ENCODE measurements at places on chromosomes 4 and X.

GRCh38 chr4:8322794-8323704, 53.5 kb downstream of the HTRA3 start:
- DNase-seq = no peak

GRCh38 chr4:33187035-33187434, 2466.9 kb downstream of the PCDH7 start:
- no peak for DNase-seq

GRCh38 chr4:149727663-149728062, 88.0 kb downstream of the IQCM start:
- DNase-seq = no peak

GRCh38 chr4:83013420-83013867, 2.8 kb upstream of the LIN54 start:
- DNase-seq = no peak

- no peak for DNase-seq
These were observed 300.6 kb upstream of the SPANXN1 start for GRCh38 chrX:144946666-144947065.

GRCh38 chrX:123049071-123049625, 134.9 kb upstream of the GRIA3 start:
- DNase-seq = no peak

DNA sequence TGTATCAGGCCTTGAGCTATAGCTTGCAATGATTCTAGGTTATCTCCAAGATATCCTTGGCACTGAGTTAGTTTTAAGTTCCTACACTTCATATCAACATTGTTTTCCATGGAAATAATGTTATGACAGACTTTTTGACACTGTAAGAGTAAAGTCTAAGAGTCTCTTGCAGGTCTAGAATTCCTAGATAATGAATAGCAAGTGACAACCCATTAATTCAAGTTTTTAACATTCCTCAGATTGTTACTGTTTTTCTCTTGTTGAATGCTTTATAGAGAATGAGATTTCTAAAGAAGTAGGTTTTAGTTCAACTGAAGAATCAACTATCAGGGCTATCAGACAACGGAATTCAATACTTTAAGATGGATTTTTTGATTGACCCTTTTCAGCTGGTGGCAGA, 276.1 kb downstream of the PPP3CA start:
- DNase-seq = no peak

DNA sequence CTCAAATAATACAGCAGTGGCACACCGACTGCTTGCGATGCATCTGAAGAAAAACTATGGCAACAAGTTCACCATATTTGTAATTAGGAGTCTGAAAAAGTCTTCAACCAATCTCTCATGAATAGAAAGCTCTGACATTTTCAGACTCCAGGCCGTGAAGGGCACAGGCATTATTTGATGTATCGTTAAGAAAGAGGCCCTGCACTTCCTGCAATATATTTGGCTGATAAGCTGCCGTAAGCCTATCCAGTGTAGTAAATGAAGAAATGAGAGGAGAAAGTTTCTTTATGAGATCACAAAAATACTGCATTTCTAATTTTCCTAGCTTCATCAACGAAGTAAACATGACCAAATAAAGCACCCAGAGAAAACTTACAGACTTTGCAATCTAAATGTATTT, 613.8 kb upstream of the TECRL start:
- DNase-seq = no peak

GRCh38 chr4:174434455-174434854, 87.8 kb downstream of the HPGD start:
- DNase-seq = no peak

GRCh38 chr4:185357211-185357610, 38.5 kb downstream of the LRP2BP start:
- peak; percentile 16 for DNase-seq

GRCh38 chrX:41822892-41823291, 98.9 kb downstream of the GPR82 start:
- DNase-seq = no peak

- no peak for DNase-seq
These were observed 1.2 kb downstream of the SLAIN2 start for GRCh38 chr4:48342606-48342880.

- DNase-seq = peak; percentile 62
These were observed 72.8 kb downstream of the SLC9A7 start for GRCh38 chrX:46686003-46686645.

DNA sequence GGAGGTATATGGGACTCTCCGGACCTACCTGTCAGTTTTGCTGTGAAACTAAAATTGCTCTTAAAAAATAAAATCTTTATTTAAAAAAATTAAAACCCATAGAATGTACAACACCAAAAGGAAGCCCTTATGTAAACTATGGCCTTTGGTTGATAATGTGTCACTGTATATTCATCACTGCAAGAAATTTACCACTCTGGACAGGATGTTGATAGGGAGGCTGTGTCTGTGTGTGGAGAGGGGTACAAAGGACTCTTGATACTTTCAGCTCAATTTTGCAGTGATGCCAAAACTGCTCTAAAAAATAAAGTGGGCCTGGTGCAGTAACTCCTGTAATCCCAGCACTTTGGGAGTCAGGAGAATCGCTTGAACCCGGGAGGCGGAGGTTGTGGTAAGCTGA, 2.9 kb upstream of the ZMYM3 start:
- DNase-seq = no peak

- peak; percentile 11 for DNase-seq
These were observed 2028.3 kb downstream of the PCDH7 start for GRCh38 chr4:32748498-32748897.

DNA sequence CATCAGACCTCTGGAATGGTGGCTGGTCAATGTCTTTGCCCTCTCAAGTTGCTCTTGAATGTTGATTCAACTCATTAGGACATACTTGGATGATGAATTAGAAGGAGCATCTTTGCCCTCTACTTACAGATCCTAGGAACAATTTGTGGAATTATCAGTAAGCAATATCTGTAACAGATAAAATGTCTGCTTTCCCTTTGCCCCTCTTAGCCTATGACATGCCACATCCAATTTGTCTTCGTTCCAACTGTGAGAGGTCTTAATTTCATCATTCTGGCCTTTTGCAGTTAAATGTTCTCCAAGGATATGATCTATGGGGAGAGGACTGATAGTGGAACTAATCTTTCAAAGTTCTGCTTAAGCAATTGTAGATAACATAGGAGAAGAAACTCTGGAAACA, 148.3 kb downstream of the PDE5A start:
- no peak for DNase-seq

DNA sequence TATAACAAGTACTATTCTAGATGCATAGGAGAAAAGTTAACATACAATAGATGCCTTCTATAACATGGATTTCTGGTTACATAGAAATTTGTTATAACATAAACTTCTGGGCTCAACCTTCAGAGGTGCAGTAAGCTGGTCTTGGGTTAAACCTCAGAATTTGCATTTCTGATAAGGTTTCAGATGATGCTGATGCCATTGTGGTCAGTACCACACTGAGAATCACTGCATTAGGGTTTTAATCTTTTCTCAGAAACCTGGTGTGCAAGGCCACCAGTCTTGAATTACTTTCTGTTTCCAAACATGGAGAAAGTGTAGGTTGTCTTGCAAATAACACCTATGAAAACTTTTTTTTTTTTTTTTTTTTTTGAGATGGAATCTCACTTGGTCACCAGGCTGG, 146.2 kb downstream of the SPOCK3 start:
- DNase-seq = no peak

DNA sequence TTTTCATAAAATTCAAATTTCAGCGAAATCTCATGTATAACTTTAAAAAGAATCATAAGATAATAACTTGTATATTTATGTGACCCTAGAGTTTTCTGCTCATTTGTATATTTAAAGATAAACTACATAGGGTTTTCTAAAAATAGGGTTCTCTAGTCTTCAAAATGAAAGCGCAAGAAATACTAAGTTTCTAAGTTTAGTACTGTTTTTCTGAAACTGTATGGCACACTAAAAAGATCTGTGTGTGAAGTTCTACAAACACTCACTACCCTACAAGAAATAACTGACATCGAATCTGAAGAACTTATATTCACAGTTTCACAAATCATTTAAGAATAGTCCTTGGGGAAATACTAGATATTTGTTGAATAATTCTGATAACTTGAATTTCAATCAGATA, 38.7 kb upstream of the NDST4 start:
- no peak for DNase-seq

DNA sequence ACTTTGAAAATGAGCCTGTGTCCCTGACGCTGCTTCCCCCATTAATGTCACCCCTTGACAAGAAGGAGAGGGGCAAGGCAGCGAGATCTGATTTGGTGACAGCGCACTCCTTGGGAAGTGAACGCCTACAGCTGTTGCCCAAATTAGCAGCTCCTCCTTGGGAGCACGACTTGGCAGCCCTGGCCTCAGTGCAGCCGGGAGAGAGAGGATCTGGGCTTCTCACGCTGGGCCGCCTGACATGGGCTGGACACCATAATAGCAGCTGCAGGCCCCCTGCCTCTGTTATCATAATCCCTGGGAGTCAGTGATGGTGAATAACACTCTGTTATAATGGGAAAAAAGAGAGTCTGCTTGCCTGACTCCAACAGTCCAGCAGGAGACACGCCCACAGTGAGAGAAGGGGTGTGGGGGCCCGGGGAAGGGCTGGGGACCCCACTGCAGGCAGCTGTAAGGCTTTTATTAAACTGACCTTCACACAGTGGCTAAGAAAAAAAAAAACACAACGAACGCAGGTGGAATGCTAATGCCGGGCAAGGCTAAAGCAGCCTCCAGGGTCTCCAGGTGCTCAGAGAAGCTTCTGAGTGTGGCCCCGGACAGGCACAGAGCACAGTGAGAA, 73.3 kb downstream of the PSAPL1 start:
- no peak for DNase-seq

GRCh38 chrX:136858007-136858756, 22.3 kb downstream of the RBMX start:
- no peak for DNase-seq

- no peak for DNase-seq
These were observed 259.7 kb downstream of the DCHS2 start for GRCh38 chr4:154231806-154232478.

DNA sequence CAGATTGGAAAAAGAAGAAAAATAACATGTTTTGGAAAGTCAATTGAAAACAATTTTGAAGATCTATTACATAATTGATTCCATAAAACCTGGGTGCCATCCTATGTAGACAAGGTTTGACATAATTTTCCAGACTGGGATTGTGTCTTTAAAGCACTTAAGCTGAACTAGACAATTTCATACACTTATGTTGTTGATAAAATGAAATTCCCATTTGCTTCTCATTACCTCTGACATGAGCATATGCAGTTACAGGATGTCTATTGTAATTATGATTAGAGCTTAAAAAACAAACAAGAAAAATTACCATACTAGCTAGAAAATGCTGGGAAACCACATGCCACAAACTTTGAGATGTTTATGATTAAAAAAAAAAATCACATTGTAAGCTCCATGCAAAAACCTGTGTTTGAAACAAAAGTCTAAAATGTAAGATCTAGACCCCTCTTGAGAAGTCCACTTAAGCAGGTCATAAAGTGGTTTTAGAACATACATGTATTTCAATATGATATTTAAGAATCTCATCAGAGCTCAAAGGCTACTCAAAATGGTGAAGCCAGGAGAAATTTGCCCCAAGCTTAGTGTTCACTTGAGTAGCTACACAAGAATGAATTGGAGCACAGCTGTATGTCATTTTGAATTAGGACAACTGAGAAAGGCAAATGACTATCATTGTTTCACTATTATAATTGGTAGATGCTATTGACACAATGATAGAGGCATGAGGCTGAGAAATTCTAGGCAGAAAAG, 181.1 kb upstream of the PABPC4L start:
- no peak for DNase-seq

DNA sequence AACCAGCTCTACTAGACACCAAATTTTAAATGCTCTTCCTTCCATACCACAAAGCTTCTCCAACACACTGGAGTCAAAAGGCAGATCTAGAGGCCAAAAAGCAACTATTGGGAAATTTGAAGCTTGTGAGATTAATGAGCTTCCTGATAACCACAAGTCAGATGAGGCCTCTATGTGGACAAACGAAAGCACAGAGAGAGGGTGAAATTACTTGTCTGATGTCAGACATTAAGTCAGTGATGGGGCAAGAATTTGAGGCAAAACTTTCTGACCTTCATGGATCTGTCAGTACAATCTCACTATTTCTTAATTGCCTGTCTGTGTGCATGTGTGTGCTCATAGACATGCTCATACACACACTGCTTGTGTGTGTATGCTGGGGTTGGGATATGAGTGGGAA, 103.6 kb downstream of the GUCY2F start:
- DNase-seq = peak; percentile 12

GRCh38 chrX:108399418-108400165, 38.6 kb downstream of the COL4A6 start:
- peak; percentile 40 for DNase-seq

DNA sequence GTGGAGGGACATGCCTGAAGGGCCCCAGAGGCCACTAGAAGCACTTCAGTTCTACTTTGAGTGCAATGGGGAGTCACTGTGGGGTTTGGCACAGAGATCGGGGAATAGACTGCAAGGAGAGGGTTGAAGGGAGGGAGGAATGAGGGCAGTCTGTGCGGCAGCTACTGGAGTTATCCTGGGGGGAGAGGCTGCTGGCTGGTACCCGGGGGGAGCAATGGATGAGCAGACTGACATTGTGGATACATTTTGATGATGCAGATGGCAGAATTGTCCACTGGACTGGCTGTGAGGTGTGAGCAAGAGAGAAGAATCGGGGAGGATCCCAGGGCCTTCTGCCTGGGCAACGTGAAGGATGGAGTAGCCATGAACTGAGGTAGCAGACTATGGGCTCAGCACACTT, 2.8 kb upstream of the MAMLD1 start:
- DNase-seq = no peak

DNA sequence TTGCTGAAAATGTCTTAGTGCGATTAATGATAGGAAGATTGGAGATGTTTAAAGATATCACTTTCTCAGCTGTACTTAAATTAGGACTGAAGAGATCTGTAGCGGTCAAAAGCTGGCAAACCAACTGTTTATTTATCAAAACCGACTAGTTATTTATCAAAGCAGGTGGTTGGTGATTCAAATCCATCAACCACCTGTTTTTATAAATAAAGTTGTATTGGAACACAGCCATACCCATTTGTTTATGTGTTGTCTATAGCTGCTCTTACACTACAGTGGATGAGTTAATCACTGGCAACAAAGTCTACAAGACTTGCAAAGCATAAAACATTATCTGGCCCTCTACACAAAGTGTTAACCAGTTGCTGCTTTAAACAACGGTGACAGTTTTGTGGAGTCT, 76.8 kb downstream of the IL15 start:
- DNase-seq = no peak

- DNase-seq = no peak
These were observed 81.6 kb downstream of the NSUN7 start for GRCh38 chr4:40831146-40831907.

- DNase-seq = peak; percentile 63
These were observed 45.0 kb upstream of the MSANTD1 start for GRCh38 chr4:3203971-3204431.

- DNase-seq = peak; percentile 47
These were observed 979 bp downstream of the EFNB1 start for GRCh38 chrX:68829582-68830418.

DNA sequence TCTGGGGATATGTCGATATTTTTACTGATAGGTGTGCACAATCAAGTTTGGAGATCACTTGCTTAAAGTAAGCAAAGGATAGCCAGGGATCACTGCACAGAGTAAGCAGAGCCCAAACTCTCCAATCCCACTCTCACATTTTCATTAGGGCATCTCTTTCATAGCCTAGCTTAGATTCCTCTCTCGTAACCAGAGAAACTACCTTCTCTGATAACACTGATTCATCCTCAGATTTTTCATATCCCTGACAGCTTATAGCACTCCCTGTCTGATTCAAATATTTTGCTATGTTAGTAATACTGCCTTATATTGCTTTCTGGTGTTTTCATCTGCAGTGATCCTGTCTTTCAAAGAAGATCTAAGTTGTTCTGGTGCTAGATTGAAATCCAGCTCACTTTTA, 123.7 kb downstream of the CBLL2 start:
- no peak for DNase-seq

- peak; percentile 56 for DNase-seq
These were observed 12.7 kb upstream of the GTPBP6 start for GRCh38 chrX:331151-331824.
